ENCODE measurements at places on chromosomes 2 and 18.

DNA sequence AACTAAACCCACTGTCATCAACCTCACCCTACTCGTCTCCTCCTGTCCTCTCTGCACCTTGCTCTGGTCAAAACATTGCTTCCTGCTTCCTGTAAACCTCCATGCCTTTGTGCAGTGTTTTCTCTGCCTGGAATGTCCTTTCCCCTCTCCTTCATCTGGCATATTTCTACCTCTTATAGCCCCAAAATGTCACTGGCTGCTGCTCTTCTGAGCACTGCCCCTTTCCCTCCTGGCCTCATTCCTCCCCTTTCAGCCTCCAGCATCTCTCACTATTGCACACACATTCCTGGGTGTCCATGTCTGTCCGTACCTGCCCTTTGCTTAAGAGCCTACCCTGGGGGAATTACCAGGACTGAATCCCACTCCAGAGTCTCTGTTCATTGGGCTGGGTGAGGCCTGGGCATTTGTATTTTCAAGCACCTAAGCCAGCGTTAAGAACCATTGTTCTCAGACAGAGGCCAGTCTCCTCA lies 84.9 kb downstream of the MOGAT1 start:
- DNase-seq: peak; percentile 48

GRCh38 chr2:183984871-183985270 lies 613.5 kb upstream of the ZNF804A start:
- DNase-seq: no peak

DNA sequence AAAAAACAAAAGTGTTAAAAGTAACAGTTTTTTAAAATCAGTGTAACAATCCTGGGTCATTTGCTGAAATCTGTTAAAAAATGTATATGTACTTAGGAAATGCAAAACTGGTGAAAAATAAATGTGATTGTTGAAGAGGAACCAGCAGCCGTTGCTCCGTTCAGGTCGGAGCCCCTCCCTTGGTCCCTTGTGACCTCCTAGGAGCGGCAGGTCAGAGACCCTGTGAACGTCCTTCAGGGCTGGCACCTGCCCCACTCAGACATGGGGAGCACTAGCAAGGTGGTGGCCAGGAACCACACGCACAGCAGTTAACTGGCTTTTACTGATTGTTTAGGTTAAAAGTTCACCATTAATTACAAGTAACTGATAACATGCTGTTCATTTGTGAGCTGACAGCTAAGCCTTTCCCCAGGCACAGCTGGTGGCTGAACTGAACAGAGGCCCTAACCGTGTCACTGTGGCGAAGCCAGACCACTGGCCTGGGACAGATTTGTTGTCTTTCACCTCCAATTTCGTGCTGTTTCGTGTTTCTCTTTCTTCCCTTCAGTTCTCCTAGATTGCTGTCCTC lies 159.2 kb upstream of the ALKAL2 start:
- DNase-seq: peak; percentile 51

DNA sequence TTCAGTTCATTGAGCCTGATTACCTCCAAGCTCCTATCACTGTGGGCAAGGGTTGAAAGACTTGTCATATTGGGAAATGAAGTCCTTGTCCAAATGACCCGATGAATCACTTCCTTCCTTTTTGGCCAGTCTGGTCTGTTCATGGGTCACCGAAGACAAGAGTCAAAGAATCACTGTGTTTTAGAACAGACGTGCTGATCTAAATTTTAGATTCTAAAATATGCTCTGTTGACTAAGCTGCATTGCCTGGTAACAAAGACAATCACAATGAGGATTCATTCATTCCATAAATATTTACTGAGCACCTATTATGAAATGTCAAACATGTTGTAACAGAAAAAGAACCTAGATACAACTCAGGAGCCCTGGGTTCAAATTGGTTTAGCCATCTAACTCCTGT lies 99.4 kb upstream of the RND3 start:
- DNase-seq: no peak

GRCh38 chr18:58110398-58110797 lies 66.4 kb downstream of the NEDD4L start:
- DNase-seq: no peak

- no peak for DNase-seq
Measured at GRCh38 chr2:88066543-88066942, 1.1 kb upstream of the SMYD1 start.

DNA sequence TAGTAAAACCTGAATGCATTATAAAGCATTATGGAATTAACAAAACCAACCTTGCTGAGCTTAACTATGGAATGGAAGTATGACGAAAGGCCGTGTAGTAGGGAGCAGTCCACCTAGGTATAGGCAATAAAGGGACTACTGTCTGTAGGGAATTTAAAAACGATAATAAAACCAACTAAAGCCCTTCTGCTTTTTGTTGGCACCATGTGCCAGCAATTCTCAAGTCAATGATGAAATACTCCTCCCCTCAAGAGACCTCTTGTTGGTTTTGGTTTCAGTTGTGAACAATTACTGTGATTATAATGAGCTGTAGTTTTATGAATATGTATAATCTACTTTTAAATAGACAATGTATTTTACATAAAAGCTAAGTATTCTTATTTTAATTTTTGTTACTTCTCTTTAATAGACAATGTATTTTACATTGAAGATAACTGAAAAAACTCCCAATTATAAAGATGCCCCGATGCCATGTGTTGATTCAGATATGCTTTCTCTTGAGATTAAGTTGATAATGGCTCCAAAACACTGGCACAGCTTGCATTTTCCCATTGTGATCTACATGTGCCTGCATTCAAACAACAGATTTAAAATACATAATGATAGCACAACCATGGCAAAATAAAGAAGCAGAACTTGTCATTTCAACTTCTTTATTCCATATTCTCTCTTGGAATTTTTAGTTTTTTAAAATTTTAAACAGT lies 55.5 kb upstream of the ZDBF2 start:
- DNase-seq: no peak

- DNase-seq: peak; percentile 25
Measured at GRCh38 chr2:46717344-46718121, 198.1 kb downstream of the MCFD2 start.

- no peak for DNase-seq
Measured at GRCh38 chr2:69997015-69997830, 35.8 kb upstream of the ASPRV1 start.

GRCh38 chr2:48519593-48519992 lies 10.4 kb upstream of the STON1 start:
- no peak for DNase-seq

DNA sequence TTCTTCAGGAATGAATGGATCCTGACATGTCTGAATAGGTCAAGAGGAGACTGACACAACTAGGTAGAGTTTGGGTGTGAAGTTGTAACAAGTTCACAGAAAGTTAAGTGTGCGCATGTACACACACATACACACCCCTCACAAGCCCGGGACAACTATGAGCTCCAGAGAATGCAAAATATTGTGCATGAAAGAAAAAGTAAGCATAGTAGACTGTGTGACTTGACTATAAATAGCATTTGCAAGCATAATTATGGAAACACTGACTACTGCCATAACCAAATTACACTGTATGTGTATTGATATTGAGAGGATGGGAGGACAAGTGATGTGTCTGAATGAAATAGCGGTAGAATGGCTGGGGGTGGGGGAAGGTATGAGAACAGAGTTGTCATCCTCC lies 157.1 kb upstream of the NCK2 start:
- DNase-seq: no peak

DNA sequence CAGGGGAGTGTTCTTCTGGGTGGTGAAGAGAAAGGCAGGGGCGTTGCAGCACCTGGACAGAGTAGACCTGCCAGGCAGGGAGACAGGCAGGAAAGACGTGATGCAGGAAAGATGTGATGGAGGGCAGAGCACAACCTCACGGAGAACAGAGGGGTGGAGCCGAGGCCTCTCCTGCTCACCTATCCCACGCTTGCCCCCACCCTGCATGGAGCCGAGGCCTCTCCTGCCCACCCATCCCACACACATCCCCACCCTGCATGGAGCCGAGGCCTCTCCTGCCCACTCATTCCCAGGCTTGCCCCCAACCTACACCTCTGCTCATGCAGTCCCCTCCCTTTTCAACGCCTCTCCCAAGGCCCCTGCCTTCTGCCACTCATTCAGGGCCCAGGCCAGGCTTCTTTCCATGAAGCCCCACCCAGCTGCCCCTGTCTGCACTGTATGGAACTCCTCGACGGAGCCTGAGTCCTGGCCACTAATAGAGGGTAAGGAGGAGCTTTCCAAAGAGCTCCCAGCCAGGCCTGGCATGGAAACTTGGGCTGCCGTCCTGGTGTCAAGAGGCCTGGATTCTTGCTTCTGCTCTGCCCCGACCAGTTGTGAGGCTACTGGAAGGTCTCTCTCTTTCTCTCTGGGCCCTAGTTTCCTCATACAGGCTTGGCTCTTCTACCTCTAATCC lies 32.0 kb upstream of the LOXHD1 start:
- peak; percentile 7 for DNase-seq

GRCh38 chr2:172288603-172289002 lies 138.8 kb upstream of the ITGA6 start:
- DNase-seq: no peak

GRCh38 chr2:129771418-129772189 lies 207.9 kb upstream of the RAB6C start:
- no peak for DNase-seq

- no peak for DNase-seq
Measured at GRCh38 chr2:78290581-78291214, 734.8 kb upstream of the REG3G start.

- no peak for DNase-seq
Measured at GRCh38 chr2:184359379-184359778, 238.9 kb upstream of the ZNF804A start.

GRCh38 chr2:191478799-191479679 lies 198.9 kb upstream of the NABP1 start:
- peak; percentile 57 for DNase-seq

DNA sequence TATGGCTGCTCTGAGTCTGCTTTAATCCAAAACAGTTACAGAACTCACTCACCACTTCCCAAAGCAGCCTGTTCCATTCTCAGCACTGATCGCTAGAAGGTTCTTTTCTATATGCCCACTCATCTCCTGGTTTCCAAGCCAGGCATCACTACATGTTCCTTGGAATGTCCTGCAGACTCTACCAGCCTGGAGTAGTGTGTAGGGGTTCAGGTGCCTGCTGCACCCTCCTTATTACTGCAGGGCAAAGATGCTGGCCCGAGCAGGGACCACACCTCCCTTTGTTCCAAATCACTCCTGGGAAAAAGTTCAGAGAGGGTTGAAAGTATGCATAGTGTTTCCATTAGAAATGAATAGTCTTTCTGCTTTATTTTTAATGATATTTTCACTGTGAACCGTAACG lies 196.6 kb downstream of the SH3RF3 start:
- DNase-seq: no peak

DNA sequence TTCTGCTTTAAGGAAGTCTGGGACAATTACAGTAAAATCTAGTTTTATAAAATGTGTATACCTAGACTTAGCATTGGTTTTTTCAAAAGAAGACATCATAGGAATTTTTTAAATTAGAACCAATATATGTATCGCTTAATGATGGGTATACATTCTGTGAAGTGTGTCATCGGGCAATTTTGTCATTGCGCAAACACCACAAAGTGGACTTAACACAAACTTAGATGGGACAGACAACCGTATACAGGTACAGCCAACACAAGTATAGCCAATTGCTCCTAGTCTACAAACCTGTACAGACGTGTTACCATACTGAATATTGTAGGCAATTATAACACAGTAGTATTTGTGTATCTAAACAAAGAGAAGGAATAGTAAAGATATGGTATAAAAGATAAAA lies 12.7 kb downstream of the MYO1B start:
- DNase-seq: no peak

- DNase-seq: no peak
Measured at GRCh38 chr2:54550547-54550946, 94.4 kb downstream of the SPTBN1 start.

DNA sequence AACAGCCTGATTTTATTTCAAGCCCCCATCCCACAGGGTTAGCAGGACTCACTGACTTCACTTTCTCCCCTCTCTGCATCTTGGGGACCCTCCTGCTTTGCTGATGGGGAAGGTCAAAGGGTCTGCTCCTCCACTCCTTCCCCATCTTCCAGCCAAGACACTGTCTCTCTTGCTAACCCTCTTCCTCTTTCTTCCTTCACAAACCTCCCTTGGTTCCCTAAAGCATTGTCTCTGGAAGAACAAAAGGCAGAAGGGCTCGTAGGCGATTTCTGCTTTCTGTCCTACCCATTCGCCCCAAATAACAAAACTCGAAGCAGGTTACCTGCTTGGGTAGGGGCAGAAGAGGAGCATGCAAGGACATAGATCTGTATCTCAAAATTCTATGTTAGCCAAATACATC lies 5.5 kb upstream of the SLC4A3 start:
- DNase-seq: no peak

GRCh38 chr2:70340761-70341476 lies 39.1 kb upstream of the FAM136A start:
- DNase-seq: peak; percentile 75

GRCh38 chr2:6556755-6557154 lies 309.0 kb downstream of the CMPK2 start:
- DNase-seq: no peak

DNA sequence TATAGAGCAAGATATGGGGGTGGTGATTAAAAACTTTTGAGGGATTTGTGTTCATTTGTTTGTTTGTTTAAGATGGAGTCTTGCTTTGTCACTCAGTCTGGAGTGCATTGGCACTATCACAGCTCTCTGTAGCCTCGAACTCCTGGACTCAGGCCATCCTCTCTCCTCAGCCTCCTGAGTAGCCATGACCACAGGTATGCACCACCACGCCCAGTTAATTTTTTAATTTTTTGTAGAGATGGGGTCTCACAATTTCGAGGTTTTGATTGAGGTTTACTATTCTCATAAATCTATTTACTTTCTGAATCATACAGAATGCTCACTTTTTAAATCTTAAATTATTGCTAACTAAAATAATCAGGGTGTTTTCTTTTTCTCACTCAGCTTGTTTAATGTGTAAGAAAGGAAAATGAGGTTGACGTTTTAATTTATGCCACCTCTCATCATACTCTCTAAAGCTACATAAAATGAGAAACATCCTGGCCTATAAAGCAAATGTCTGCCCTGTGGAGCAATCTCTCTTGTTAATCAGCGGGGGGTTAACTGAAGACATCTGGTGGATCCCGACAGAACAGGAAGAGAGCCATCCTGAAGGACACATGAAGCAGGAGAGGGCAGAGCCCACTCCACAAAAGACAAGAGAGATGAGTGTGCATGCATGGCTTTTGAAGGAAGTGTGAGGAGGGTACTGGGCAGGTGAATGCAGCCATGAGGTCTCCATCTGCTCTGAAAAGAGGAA lies 589.1 kb upstream of the SLC8A1 start:
- DNase-seq: no peak

- no peak for DNase-seq
Measured at GRCh38 chr2:120444691-120445240, 98.8 kb downstream of the INHBB start.

GRCh38 chr2:159793326-159793725 lies 4.7 kb downstream of the CD302 start:
- no peak for DNase-seq

DNA sequence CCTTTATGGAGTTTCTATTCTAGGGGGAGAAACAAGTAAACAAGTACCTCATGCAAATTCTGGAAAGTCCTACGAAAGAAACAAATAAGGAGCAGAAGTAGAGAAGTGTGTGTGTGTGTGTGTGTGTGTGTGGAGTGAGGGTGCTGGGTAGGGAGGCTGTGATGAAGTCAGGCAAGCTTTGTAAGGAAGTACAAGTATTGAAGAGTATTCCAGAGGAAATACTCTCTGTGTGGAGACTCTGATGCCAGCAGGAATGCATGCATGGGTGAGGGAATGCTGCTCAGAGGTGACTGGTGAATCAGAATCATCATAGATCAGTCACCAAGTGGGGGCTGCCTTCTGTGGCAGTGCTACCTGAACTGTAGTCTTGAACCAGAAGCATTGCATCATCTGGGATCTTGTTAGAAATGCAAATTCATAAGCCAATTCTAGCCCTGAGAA lies 34.5 kb downstream of the SLC4A3 start:
- no peak for DNase-seq

GRCh38 chr2:231395188-231396057 lies at the start of gene B3GNT7:
Gene B3GNT7, plus strand, starts transcription at chr2:231395710. Its CDS starts 94 bp downstream, at chr2:231395804.
- peak; percentile 61 for DNase-seq

All from neural progenitor cell (in vitro differentiated cells).